Renal cortical epithelial cell (primary cell): ENCODE measurements at places on chromosomes 13 and 19.

DNA sequence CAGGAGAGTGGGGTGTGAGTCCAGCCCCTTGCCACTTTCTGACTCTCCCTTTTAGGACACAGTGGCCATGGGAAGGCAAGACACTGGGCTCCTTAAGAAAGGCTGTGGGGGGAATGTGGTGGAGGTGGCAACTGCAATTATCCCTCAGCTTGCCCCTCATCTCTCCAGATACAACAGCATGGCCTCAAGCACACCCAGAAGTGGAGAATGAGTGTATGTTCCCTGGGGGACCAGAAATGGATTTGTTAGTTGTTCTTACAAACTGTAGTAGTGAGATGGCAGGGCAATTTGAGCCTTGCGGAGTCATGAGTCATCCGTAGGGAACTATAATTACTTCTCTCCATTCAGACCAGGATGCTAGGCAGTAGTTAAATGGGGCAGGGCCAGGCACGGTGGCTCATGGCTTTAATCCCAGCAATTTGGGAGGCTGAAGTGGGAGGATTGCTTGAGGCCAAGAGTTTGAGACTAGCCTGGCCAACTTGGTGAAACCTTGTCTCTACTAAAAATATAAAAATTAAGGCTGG is 25.6 kb upstream of the CXCL17 start:
- DNase-seq, result peak; percentile 69

GRCh38 chr13:51944428-51944827 is 66.8 kb downstream of the ATP7B start:
- no peak for DNase-seq

GRCh38 chr13:35455022-35455421 is 21.5 kb downstream of the MAB21L1 start:
- no peak for DNase-seq

- no peak for DNase-seq
Measured at GRCh38 chr13:21074546-21074945, 13.2 kb upstream of the LATS2 start.

DNA sequence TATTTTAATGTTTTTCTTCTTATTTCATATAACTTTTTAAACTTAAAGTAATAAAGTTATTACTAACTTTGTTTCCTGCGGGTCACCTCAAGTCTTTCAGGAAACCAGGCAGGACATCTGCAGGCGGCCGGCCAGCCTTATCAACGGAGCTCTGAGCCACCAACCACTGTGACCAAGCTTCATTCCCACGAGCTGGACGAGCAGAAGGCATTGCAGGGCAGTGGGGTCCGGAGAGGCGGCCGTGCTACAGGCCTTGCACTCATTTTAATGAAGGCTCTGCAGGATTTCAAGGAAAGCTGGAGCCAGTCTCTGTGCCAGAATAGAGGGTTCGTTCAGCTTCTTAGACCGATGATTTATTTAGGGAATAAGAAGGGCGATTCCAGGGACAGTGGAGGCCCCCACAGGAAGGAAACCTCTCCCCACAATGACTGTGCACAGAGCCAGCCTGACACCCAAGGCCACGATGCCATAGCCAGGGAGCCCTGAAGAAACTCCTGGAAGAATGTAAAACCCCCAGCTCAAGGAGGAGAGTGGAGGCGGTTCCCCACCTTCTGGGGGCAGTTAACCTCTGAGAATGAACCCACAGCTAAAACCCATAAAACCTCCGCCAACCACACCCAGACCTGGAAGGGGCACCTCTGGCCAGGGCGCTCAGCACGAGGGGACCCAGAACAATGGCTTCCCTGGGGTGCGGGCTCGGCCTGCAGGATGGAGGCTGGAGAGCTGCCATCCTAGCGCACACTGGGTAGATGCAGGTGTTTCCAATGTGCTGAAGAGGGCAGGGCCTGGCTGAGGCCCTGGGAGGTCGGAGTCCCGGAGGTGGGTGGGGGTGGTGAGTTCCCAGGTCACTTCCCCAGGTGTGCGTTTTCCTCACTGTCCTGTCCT is 75.0 kb downstream of the RASA3 start:
- DNase-seq, result no peak

DNA sequence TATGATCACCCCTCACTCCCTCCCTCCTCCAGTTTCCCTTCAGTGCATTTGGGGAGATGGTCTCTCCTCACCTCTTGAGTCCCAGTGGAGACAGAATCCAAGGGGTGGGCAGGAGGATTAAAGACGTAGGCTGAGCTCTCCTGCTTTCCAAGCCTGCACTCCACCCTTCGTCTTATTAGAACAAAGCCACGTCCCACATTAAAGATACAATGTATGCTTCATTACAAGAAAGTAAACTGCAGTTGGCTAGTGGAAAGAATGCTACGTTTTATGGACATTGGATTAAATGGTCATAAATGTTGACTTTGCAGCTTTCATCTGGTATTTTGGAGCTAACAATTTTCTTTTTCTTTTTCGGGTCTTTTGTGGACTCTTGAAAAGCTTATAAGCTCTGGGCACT is 1.5 kb upstream of the KLK11 start:
- DNase-seq, result no peak

DNA sequence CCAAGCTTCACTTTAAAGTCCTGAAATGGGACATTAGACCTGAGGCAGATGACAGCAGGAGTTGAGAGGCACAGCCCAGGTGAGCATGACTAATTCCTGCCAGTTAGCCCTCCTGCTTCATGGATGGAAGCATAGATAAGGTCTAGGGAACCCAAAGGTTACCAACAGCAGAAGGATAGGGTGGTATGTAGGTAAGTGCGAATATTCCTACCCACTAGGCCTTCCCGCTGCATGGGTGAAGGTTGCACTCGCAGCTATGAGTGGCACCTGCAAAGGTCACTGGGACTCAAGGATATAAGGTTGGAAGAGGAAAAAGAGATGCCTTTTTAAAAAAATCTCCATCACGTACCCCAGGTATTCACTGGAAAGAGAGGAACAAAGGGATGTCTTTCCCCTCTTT is 12.2 kb upstream of the MLLT1 start:
- no peak for DNase-seq

GRCh38 chr19:55702131-55702627 is 27.2 kb downstream of the EPN1 start:
- no peak for DNase-seq

DNA sequence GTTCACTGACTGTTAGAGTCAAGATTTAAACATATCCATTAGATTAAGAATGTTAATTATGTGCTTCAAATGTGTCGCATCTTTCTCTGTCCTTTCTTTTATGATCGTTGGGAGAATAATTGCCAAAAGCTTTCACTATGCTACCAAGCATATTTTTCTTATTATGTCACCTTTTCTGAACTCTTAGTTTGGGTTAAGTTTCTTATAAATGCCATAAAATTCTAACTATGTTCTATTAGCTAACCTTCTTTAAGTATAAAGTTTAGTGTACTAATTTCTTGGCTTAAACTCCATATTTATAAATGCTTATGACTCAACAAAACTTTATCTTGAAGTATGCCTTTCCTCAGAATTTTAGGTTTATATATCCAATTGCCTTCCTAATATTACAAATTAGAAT is 1759.4 kb downstream of the PCDH9 start:
- DNase-seq, result no peak

DNA sequence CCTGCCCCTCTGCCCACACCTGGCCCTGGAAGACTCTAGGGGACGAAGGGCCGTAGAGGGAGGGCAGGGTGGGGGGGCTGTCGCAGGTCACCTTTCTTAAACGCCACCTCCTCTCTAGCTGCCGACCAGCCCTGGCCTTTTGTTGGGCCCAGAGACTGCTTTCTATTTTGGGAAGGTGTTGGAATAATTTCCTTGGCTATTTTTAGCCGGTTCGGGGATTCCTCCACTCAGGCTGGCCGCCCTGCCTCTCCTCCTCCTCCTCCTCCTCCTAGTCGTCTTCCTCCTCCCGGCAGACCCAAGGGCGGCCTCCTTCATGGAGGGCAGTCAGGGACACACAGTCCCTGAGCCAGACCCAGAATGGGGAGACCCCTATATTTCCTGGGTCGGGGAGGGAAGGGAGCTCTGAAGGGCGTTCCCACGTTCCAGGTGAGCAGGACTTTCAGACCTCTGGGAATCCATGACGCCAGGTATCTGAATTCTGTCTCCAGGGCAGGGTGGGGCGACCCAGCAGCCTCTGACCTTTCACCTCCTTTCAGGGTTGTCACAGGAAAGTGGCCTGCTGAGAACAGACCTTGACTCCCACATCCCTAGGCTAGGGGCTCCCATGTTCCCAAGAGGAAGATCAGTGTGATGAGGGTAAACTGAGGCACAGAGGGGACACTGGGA is 19.9 kb downstream of the GADD45B start:
- no peak for DNase-seq

GRCh38 chr13:81199956-81200355 is 859.0 kb upstream of the SPRY2 start:
- DNase-seq, result no peak

GRCh38 chr19:45952686-45953505 is 20.8 kb downstream of the NOVA2 start:
- peak; percentile 22 for DNase-seq

DNA sequence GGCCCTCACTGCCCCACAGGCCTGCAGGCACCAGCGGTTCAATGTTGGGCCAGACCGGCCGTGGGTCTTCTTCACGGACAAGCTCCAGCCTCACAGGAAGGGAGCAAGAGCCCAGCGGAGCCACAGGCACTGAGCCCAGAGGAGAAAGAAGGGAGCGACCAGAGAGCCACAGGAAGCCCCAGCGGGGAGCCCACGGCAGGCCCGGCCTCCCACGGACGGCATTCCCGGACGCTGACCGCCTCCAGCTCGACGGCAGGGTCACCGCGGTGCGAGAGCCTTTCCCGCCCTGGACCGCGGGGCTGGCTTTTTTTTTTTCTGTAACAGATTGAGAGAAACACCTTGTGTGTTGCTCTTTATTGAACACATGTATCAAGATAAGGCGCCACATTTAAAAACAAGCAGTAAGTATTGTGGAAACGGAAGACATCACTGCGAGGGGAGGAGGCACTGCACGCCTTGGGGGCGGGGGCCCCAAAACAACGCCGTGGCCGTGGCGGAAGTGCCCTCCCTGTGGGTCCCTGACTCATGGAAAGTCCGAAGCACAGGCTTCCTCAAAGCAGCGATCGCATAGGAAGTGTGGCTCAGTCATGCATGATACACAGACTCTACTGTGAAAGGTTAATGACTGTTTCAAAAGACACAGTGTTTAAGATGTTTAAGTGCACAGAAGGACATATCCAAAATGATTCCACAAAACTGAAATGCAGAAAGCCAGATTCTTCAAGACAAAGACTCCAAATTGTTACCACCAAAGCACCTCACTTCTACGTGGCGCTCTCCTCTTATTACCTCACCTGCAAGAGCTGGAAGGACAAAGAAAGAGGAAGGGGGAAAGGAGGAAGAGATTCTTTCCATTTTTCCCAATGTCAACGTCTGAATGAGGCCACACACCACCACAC is 3.5 kb downstream of the RASA3 start:
- DNase-seq, result peak; percentile 89

DNA sequence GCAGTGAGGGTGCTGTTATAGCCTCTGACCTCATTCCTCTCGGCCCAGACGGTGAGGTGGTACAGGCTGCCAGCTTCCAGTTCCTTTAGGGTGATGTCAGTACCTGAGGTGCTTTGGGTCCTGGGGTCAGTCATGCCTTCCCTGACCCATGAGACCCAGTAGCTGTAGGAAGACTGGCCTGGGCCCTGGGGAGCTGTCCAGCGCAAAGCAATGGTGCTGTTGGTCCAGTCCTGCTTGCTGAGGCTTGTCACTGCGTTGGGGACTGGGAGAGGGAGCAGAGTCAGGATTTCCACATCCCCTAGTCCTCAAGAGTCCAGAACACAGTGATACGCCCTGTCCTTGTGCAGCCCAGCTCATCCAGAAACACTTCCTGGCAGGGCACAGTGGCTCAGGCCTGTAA is 10.7 kb downstream of the PTPRH start:
- DNase-seq, result no peak

- DNase-seq, result peak; percentile 90
Measured at GRCh38 chr13:38735665-38736440, 49.0 kb downstream of the FREM2 start.

GRCh38 chr19:17184371-17184841 is 30.8 kb upstream of the USE1 start:
- DNase-seq, result no peak

GRCh38 chr13:57326532-57326931 is 159.5 kb downstream of the PRR20E start:
- no peak for DNase-seq

DNA sequence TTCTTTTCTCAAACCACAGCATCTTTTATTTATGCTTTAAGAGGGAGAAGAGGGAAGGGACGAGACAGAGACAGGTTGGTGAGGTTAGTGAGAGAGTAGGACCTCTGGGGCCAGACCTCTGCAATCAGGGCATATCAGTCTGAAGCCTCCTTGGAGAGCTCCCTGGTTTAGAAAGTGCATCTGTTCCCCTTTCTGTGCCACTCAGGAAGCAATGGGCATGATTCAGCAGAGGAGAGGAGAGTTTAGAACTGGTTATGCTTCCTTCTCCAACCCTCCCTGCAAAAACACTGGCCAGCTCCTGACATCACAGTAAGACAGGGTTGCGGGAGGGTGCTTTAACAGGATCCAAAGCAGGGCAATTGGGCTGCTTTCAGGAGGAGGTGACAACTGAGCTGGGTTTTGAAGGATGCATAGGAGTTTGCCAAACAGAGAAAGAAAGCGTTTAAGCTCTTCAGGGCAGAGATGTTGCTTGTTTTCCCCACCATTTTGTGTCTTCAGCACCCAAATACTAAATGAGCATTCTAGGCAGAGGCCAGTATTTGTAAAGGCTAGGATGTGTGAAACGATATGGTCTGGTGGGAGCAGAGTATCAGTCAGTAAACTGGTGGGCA is 33.1 kb downstream of the CERS4 start:
- no peak for DNase-seq

DNA sequence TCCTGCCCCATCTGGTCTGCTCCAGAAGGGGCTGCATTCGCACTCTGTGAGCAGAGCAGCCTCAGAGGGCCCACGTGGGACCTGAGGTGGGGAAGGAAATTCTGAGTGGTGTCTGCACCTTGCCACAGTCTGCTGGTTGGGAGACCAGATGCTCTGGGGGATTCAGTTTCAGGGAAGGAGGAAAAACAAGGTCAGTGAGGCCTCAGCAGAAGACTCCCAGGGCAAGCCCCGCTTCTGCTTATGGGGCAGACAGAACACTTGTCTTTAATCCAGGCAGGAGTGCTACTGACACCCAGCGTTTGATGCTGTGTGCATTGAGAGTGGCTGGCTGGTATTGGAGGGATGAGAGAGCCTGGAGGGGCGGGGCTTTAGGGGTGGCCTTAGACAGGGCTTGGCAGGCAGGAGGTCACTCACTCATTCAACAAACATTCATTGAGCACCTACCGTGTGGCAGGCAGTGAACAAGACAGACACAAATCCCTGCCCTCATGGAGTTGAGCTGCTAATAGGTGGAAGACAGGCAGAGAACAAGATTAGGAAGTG is 4.9 kb upstream of the CLEC17A start:
- DNase-seq, result no peak

GRCh38 chr19:35882114-35882832 is 13.9 kb downstream of the APLP1 start:
- peak; percentile 76 for DNase-seq

- peak; percentile 13 for DNase-seq
Measured at GRCh38 chr13:59354665-59355369, 808.9 kb downstream of the DIAPH3 start.

DNA sequence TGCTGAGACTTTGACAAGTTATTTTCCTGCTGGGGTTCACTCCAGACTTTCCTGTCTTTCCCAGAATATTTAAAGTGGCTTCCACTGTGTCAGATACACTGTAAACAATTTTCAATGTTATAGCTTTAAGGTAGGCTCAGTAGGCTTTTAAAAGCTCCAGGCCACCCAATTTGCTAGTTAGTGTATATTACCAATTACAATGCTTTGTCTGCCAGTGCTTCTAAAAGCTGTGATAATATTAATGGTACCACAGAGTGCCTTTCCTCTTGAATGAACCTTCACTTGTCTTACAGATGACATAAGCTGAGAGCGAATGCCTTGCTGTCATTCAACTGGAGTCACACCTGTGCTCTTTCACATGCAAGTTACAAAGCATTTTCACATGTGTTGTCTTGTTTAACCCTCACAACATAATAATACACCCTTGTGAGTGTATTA is 239.7 kb upstream of the HTR2A start:
- no peak for DNase-seq
